CD8-positive, alpha-beta memory T cell (primary cell): ENCODE measurements at places on chromosomes 16 and 17.

- no peak for DNase-seq
These were observed 177.5 kb upstream of the CDH8 start for GRCh38 chr16:62213763-62214162.

GRCh38 chr17:8144401-8145231 lies 7.6 kb downstream of the PER1 start:
- peak; percentile 48 for DNase-seq

GRCh38 chr17:17472333-17472920 lies 4.4 kb upstream of the MED9 start:
- DNase-seq: no peak

- DNase-seq: no peak
These were observed 9.2 kb downstream of the GRIN2A start for GRCh38 chr16:10172848-10173655.

DNA sequence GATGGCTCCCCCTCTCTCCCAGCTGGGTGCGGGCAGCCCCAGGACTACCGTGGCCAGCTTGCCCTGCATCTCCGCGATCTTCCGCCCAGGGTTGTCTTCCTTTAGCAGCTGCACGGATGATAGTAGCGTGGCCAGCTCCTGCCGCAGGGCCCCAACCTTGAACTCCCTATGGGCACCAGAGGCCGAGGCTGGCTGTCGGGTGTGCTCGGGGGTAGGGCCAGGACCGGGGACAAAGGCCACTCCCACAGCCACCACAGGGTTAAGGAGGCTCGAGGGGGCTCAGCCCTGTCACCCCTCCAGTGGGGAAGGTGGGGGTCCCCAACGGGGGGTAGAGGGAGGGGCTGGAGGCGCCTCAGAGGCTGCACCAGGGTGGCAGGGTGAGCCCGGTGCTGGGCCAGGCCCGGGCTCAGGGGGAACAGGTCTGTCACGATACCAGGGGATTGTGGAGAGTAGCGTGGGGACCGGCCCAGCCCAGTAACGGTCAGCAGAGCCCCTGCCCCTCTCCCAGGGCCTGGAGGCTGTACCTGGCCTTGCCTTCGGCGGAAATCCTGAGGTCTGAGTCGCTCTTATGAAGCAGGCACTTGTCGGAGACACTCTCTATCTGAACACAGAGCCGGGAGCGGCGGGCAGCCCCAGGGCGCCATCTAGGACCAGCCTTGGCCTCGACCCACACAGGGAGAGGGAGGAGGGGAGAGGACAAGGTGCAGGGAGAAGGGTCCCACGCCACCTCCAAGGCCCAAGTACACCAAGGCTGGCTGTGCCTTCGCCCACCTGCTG lies 5.2 kb downstream of the PERCC1 start:
- no peak for DNase-seq

DNA sequence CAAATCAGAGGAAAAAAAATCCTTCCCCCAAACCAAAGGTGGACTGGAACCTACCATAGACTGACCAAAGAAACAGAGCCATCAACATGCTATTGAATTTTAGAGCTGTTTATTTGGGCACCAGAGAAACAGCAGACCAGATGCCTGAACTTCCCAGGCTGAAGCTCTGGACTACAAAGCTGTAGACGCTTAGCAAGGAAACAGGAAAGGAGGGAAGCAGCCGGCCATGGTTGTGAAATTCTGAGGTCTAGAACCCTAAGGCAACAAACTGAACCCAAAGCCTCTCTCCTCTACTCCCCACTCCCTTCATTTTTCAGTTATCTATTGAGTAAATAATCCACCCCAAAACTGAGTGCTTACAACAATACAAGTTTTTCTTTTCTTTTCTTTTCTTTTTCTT lies 45.4 kb upstream of the MEIOC start:
- DNase-seq: no peak

GRCh38 chr17:50608700-50609379 lies 25.8 kb upstream of the ABCC3 start:
- no peak for DNase-seq

DNA sequence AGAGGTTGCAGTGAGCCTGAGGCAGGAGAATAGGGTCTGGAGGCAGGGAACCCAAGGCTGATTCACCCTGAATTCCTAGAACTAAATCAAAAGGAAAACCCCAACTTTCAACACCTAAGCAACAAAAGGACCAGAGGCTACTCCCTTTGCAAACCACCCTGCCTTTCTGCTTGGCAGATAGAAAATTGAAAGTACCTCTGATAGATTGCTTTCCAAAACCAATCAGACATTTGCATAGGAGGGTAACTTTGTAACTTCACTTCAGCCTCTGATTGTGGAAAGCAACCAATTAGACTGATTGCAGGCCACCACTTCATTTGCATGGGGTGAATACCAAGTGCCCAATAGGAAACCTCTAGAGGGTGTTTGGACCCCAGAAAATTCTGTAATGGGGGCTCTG lies 10.9 kb upstream of the TMEM98 start:
- no peak for DNase-seq
